SJSA1 (cell line): ENCODE measurements at places on chromosomes 1 and 21.

DNA sequence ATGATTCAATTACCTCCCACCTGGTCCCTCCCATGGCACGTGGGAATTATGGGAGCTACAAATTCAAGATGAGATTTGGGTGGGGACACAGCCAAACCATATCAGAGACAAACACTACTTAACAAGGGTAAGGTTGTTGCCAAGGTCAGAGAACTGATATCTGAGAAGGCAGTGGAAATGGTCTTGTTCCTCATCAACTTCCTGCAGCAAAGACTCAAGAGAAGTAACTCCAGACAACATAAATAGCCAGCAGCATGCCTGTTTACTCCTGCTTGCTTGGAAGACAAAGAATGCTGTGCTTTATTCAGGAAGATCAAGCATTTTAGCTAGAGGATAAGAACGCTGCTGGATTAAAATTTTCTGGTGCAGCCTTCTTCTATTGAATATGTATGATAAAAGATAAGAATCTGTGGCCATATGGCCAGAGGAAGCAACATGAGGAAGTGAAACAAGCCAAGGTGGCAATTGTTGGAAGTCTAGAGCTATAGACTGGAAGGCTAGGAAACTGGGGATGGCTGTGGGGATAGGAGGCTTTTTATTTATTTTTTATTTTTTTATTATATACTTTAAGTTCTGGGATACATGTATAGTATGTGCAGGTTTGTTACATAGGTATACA, 36.4 kb downstream of the DDAH1 start:
- DNase-seq = no peak
- H3K36me3 ChIP-seq = peaks cover 35% of the 10 kb centered on the region
- H3K27me3 ChIP-seq = no peaks in the 10 kb centered on the region

DNA sequence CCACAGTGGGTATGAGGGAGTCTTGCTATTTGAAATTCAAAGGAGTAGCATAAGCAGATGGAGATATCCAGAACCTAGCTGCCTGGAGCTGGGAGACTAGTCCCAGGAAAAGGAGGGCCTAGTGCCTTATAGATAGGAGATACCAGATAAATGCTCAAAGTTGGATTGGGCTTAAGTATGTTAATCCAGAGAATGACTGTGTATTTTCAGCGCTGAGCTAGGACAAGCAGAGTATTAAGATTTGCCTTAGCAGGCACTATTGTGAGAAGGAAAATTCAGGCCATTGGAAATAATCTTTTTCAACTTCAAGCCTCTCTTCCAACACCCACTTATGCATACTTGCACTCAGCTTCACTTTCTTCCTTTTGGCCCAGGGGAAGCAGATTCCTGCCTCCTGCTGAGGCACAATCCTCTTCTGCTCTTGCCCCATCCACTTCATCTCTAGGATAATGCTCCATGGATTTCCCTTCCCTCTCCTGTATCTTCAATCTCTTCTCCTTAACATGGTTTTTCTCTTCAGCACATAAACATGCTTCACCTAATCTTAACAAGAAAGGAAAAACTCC, 21.1 kb downstream of the PIK3C2B start:
- DNase-seq = no peak
- no peak overlapping the region for H3K4me3 ChIP-seq
- H3K36me3 ChIP-seq = no peaks in the 10 kb centered on the region
- no peak overlapping the region for H3K27ac ChIP-seq

DNA sequence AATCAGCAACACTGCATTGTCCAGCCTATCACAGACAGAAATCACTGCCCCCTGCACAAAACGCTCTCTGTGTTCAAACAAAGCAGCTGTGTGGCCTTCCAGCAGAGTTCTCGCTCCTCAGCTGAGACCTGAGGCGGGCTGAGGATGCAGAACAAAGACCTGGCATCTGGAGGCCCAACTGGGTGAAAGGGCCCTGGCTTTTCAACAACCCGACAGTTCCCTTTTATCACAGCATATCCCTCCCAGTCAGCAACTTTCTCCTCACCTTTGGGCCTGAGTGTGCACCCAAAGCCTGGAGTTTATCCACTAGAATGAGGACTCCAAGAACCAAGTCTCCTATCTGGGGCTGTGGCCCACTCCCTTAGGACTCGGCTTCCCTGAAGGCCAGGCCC, 42.6 kb upstream of the A3GALT2 start:
- H3K4me1 ChIP-seq = peaks cover 37% of the 10 kb centered on the region
- no peak for DNase-seq

DNA sequence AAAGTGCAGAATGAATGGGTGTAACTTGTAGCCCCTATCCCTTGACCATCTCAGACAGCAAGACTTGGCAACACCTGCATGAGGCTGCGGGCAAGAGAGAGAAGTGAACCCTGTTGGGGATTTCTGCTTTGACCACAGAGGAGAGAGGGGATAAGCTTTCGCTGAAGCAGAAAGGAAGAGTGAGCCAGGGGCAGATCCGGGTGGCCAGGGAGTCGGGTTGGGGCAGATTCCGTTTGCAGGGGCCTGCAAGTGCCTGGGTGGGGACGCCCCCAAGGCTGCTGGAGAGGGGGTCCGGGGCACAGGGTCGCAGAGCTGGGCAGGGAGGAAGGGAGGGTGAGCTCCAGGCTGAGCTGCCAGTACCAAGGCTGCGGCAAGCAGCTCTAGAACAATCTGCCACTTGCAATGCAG, 25.3 kb upstream of the PIK3CD start:
- no peak for DNase-seq
- H3K27me3 ChIP-seq = no peaks in the 10 kb centered on the region
- H3K4me3 ChIP-seq = no peak overlapping the region
- H3K4me1 ChIP-seq = peaks cover 14% of the 10 kb centered on the region

DNA sequence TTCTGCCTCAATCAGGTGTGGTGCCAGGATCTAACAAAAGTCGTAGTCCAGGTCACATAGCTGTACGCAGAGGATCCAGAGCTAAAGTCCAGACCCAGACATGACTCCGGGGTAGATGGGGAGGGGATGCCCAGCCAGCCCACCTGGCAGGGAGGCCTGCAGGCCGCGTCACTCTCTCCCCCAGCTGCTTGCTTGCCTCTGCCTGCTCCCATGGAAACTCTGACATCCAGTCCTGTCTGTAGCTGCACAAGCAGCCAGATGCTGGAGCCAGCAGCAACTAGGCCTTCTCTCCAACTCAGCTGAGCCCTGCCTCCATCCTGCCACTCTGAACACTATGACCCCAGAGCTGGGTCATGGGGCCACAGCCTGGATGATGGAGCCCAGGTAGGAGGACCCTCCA, 8.1 kb downstream of the COL8A2 start:
- no peak for DNase-seq
- H3K36me3 ChIP-seq = no peaks in the 10 kb centered on the region
- peaks cover 29% of the 10 kb centered on the region for H3K4me1 ChIP-seq
- no peaks in the 10 kb centered on the region for H3K27me3 ChIP-seq
- H3K4me3 ChIP-seq = no peak overlapping the region

- no peak for DNase-seq
- peaks cover 19% of the 10 kb centered on the region for H3K4me1 ChIP-seq
- no peaks in the 10 kb centered on the region for H3K27me3 ChIP-seq
- no peaks in the 10 kb centered on the region for H3K36me3 ChIP-seq
- H3K27ac ChIP-seq = no peak overlapping the region
Observed at GRCh38 chr1:244356376-244356775, 95.3 kb downstream of the ADSS2 start.

DNA sequence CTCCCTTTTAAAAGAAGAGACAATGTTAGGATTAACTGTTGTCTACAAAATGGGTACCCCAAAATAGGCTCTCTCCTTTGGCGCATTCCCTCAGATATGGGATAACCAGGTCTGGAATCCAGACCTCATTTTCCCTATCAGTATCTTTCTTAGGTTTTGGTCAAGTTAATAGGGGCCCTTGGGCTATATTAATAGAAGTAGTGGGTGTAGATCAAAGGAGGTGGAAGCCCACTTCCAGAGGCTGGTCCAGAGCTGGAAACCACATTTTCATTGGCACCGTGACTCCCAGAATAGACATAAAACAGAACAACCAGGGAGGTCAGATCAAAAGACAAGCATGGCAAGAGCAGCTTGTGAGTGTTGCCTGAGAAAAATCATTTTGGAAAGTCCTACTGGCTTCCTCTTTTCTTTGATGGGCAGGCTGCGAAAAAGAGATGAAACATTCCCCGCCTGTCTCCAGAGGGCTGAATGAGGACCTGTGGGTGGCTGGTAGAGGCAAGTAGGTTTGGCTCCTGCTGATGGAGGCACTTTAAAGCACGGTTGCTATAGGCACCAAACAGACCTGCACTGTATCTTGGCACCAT, 25.8 kb upstream of the KIF21B start:
- no peaks in the 10 kb centered on the region for H3K36me3 ChIP-seq
- H3K27ac ChIP-seq = no peak overlapping the region
- DNase-seq = no peak
- H3K4me1 ChIP-seq = no peaks in the 10 kb centered on the region
- no peaks in the 10 kb centered on the region for H3K27me3 ChIP-seq
- no peak overlapping the region for H3K4me3 ChIP-seq

- no peak overlapping the region for H3K4me3 ChIP-seq
- no peak for DNase-seq
- no peaks in the 10 kb centered on the region for H3K4me1 ChIP-seq
- H3K27ac ChIP-seq = no peak overlapping the region
Observed at GRCh38 chr1:233102341-233102740, 151.9 kb downstream of the NTPCR start.

GRCh38 chr1:31580513-31580870, 4.2 kb downstream of the TINAGL1 start:
- H3K4me1 ChIP-seq = peaks cover 37% of the 10 kb centered on the region
- no peak overlapping the region for H3K27ac ChIP-seq
- H3K4me3 ChIP-seq = no peak overlapping the region
- no peaks in the 10 kb centered on the region for H3K27me3 ChIP-seq
- no peaks in the 10 kb centered on the region for H3K36me3 ChIP-seq

GRCh38 chr1:61782771-61783170, 40.5 kb downstream of the PATJ start:
- no peaks in the 10 kb centered on the region for H3K4me1 ChIP-seq
- no peak overlapping the region for H3K27ac ChIP-seq
- no peaks in the 10 kb centered on the region for H3K36me3 ChIP-seq
- no peaks in the 10 kb centered on the region for H3K27me3 ChIP-seq

GRCh38 chr1:24451746-24452145, 36.1 kb downstream of the NIPAL3 start:
- no peak overlapping the region for H3K4me3 ChIP-seq
- DNase-seq = no peak
- H3K4me1 ChIP-seq = 0 out of 2 replicates have a peak, but pooled peaks cover 4% of the 10 kb centered on the region
- H3K27me3 ChIP-seq = no peaks in the 10 kb centered on the region
- H3K27ac ChIP-seq = no peak overlapping the region

DNA sequence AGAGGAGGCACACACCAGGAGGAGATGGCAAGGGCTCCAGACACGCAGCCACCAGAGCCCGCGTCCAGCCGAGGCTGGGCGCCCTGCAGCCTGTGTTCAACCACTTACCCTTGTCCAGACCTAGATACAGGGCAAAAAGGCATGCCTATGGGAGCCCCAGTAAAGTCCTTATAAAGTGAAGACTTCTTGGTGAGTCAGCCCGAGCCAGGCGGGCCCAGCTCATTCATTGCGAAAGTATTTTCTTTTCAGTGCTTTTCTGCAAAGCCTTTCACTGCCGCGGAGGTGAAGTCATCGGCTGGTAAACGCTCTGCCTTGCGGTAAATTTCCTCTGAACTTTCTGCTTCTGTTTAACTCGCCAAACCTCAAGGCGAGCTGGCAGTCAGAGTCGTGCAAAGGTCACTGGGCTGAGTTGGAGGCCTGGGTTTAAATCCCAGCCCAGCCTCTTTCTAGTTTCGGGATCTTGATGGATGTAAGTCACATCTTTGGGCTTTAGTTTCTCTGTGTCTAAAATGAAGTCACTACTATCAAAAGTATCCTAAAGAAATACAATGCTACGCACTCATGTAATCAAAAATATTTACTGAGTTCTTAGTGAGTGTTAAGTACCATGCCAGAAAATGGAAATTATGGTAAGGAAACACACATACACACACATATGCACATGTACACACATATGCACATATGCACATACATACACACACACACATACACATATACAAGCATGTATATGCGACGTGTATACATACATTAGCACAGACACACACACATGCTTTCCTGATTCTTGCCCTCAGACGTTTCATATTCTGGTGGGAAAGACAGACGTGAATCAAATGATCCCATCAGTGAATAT, 54.7 kb upstream of the IFFO2 start:
- peaks cover 65% of the 10 kb centered on the region for H3K4me1 ChIP-seq
- H3K4me3 ChIP-seq = no peak overlapping the region
- peak overlapping the region; percentile 95 for H3K27ac ChIP-seq
- H3K27me3 ChIP-seq = no peaks in the 10 kb centered on the region
- peak; percentile 96 for DNase-seq
- no peaks in the 10 kb centered on the region for H3K36me3 ChIP-seq

DNA sequence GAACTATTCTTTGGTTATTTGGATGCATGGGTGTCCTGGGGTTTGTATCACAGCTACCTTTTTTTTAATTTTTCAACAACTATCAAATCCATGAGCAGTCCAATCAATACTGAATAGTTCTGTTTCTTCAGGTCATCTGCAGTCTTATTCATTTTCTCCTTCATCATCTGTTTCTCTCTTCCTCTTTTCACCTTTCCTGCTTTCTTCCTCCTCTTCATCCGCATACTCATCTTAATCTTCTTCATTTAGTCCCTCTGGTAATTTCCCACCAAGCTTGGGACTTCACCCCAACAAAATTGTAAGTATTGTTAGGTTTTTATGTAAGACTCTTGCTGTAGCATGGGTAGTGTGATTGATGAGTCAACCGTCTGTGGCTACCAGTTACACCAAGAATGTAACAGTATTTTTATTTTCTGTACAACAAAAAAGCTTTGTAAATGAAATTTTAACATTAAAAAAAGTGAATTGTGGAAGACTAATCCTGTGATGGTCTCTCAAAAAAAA, 184.1 kb upstream of the RNPC3 start:
- no peak for DNase-seq
- no peaks in the 10 kb centered on the region for H3K4me1 ChIP-seq
- no peaks in the 10 kb centered on the region for H3K27me3 ChIP-seq
- H3K36me3 ChIP-seq = no peaks in the 10 kb centered on the region
- no peak overlapping the region for H3K27ac ChIP-seq

GRCh38 chr1:33228935-33229487, 27.3 kb upstream of the ZNF362 start:
- no peak overlapping the region for H3K4me3 ChIP-seq
- H3K4me1 ChIP-seq = no peaks in the 10 kb centered on the region
- DNase-seq = no peak
- no peaks in the 10 kb centered on the region for H3K36me3 ChIP-seq
- no peak overlapping the region for H3K27ac ChIP-seq

DNA sequence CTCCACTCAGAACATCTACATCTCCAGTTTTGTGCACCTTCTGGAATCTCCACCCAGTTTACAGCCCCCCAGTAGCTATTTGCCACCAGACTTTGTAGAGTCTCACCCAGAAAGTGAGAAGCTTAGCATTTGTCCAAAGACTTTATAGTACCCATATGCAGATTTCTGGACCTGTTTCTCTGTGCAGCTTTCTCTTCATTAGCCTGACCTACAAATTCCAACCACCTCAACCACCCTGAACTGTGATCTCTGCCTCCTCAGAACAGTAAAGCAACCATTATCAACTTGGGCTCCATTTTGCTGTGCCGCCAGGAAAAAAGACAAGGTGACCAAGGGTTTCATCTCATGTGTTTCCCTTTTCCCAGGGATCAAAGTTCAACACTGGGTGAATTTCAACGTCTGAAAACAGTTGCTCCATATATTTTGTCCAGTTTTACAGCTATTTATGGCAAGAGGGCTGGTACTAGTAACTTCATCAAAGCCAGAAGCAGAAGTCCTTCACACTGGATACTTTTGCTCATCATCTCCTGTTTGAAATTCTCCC, 36.5 kb upstream of the DDAH1 start:
- no peaks in the 10 kb centered on the region for H3K27me3 ChIP-seq
- DNase-seq = no peak
- peaks cover 23% of the 10 kb centered on the region for H3K36me3 ChIP-seq
- peaks cover 52% of the 10 kb centered on the region for H3K4me1 ChIP-seq
- no peak overlapping the region for H3K4me3 ChIP-seq
- no peak overlapping the region; the same call in 1 of the 2 replicates for H3K27ac ChIP-seq
